ENCODE measurements at places on chromosomes 4 and X.

GRCh38 chrX:22159071-22159470 is 113.6 kb upstream of the CBLL2 start:
- no peak for DNase-seq

DNA sequence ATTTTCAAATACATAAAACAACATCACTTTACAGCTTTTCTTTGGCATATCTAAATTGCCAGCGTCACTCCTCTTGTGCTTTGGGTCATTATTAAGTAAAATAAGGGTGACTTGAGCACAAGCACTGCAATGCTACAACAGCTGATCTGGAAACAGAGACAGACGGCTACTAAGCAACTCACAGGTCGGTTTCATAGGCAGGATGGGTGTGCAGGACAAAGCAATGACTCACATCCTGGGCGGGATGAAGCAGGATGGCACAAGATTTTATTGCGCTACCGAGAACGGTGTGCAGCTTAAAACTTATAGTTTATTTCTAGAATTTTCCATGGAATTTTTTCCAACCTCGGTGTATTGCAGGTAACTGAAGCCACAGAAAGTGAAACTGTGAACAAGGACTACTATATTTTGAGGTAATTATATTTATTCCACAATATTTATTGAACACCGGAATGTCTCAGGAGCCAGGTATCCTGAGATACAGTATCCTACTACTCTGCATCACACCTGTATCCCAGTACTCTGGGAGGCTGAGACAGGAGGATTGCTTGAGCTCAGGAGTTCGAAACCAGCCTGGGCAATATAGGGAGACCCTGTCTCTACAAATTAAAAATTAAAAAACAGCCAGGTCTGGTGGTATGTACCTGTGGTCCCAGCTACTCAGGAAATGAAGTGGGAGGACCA is 215.5 kb downstream of the APBB2 start:
- no peak for DNase-seq

- no peak for DNase-seq
Measured at GRCh38 chrX:6041630-6042029, 187.0 kb downstream of the NLGN4X start.

GRCh38 chr4:6180841-6181631 is 19.3 kb downstream of the JAKMIP1 start:
- DNase-seq = no peak

DNA sequence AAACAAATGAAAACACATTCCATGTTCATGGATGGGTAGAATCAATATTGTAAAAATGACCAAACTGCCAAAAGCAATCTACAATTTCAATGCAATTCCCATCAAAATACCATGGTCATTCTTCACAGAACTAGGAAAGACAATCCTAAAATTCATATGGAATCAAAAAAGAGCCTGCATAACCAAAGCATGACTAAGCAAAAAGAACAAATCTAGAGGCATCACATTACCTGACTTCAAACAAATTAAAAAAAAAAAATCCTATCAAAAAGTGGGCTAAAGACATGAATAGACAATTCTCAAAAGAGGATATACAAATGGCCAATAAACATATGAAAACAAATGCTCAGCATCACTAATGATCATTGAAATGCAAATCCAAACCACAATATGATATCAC is 297.5 kb downstream of the NAF1 start:
- DNase-seq = no peak

DNA sequence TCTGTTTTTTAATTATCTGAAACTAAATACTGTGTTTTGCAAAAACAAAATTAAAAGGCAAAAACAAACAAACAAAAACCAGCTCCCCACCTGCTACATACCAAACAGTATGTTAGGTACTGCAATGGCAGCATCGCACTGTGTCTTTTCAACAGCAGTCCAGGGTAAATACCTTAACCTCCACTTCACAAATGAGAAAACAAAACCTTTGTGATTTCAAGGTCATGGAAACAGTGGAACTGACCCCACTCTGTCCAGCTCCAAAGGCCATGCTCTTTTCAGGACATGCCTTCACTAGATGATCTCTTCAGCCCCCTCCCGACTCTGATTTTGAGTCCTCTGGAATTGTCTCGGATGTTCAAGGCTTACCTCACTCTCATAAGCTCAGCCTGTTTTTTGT is 183.4 kb downstream of the CBR4 start:
- no peak for DNase-seq

GRCh38 chrX:101484135-101484534 is 1.1 kb upstream of the ARMCX4 start:
- no peak for DNase-seq

All from stimulated activated CD4-positive, alpha-beta T cell treated with anti-CD3 and anti-CD28 coated beads, Interleukin-15, amount 100 ng/mL, for 1 hour (primary cell).